ENCODE measurements at places on chromosomes 7 and 10. TPM values are rescaled to one million over a fixed set of nuclear protein-coding genes. Genes with fewer than 3 reads are reported as not detected.

PRKG1 gene
- 10.9 TPM for total RNA-seq

CNPY1 gene
- total RNA-seq = not detected

CALD1 gene
- 266 TPM for total RNA-seq

MSS51 gene
- 2.6 TPM for total RNA-seq

GRCh38 chr7:76364198-76364584 lies 5.4 kb upstream of the YWHAG start:
- DNase-seq = no peak

DNA sequence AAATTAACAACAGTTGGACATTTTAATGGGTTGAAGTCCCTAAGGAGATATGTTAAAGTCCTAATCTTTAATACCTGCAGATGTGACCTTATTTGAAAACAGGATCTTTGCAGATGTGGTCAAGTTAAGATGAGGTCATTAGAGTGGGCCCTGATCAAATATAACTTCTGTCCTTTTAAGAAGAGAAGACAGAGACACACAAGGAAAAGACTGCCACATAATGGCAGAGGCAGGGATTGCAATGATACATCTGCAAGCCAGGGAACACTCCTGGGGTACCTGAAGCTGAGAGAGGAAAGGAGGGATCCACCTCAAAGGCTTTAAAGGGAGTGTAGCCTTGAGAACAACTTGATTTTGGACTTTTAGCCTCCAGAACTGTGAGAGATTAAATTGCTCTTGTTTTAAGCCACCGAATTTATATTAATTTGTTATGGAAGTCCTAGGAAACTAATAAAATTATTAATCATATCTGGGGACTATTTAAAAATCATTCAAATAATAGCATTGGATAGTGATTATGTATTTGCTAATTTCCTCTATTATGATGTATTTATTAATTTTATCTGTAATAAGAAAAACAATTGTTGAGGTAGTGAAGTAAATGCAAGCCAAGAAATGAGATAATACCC lies 700.0 kb upstream of the PCDH15 start:
- DNase-seq = no peak

GRCh38 chr7:155288055-155288454 lies 9.6 kb upstream of the INSIG1 start:
- no peak for DNase-seq

GRCh38 chr10:120981601-120982391 lies 130.6 kb downstream of the WDR11 start:
- DNase-seq = no peak
